ENCODE measurements at places on chromosomes 16 and 17. TPM values are rescaled to one million over a fixed set of nuclear protein-coding genes. Genes with fewer than 3 reads are reported as not detected.
A peak's percentile ranks its signal among the peaks of the same experiment; 100 is the strongest.

DNA sequence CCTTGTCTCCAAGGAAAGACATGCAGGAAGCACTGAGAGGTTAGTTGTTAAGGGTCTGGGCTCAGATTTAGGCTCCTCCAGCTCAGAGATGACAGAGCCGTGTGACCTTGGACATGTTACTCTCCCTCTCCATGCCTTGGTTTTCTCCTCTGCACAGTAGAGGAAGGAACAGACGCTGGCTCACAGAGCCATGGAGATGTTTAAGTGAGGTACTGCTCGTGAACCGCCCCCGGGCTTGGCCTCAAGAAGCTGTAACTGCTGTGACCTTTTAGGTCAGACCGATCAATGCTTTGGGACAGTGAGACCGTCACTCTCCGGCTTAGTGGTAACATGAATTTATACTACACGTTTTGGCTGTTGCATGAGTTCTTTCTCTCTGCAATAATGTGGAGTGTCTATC lies 197.4 kb downstream of the C16orf95 start:
- no peak for DNase-seq

The ZSCAN10 gene
- polyA plus RNA-seq, result not detected

DNA sequence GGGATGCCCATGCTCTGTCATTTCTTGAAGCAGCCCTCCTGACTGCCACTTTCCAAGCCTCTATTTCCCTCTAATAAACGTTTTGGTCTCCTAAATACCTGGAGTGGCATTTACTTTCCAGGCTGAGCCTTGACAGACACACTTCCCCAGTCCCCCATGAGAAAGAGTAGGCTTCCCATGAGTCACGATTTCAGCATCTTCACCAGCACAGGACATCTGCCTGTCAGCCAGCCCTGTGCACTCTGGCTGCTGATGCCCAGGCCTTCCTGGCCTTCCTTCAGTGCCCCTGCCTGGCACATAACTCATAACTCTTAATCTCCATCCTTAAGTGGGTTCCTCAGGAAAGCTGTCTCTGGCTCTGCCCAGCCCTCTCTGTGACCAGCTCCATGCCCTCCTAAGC lies 30.8 kb upstream of the GAS7 start:
- no peak for DNase-seq

- DNase-seq, result no peak
Observed at GRCh38 chr17:15413101-15413771, 54.2 kb downstream of the CDRT4 start.

DNA sequence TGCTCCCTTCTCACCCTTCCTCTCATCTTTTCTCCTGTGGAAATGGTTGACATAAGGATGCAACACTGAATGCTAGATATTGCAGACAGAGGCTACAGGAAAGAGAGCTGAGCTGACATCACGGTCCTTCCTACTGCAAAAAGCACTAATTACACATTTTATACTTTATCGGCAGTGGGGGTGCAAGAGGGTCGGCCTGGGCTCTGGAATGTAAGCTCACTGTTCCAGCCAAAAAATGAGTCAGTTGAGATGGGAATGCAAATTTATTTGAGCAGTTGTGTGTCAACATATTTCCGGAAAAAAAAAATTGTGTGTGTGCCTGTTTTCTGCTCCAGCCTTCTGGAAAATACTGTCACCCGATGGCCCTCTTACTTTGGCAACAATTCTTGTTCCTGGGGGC lies 14.1 kb upstream of the MRTFB start:
- no peak for DNase-seq

The KRT12 gene
- not detected for polyA plus RNA-seq

The ZNF747 gene
- 4.8 TPM for polyA plus RNA-seq

DNA sequence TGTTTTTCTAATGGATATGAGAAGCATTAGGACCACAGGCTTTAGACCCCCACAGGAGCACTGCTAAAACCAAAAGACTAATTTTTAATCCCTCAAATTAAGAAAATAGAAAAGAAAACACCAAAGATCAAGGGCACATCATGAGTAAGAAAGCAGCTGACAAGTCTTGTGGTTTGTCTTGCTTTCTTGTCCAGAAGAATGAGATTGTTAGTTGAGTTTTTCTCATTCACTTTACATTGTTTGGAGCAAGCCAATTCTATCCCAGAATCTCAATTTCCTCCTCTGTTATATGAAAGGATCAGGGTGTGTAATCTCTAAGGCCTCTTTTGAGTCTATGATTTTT lies 899.0 kb downstream of the KCNJ2 start:
- no peak for DNase-seq

DNA sequence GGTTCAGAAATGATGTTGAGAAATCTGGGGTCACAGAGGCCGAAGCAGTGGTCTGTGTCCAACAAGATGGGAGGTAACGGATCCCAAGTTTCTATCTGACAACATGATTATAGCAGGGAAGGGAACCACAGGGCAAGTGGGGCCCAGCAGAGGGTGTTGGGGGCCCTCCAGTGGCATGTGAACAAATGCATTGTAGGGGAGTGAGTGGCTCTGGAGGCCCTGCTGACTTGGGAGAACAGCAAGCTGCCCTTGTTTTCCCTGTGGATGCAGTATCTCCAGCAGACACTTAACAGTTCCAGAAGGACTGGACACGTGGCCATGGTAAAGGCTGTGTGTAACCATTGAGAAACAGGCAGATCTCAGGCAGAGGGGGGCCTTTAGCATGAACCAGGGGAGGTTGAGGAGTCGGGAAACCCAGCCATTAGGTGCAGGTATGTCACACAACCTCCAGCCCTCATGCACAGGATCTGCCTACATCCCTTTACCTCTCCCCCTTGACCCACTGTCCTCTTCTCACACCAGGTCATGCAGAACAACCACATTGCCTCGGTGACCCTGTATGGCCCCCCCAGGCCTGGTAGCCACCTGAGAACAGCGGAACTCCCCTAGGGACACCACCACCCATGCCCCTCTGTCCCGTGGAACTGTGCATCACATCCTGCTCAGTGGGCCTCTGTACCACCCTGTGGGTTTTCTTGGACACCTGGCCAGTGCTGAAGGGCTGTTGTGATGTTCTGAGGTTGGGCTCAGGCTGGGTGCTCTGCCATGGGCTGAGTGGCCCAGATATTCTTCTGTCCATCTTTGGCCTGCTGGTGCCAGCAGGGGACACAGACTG lies 4.1 kb downstream of the B3GNT9 start:
- no peak for DNase-seq

- DNase-seq, result peak; percentile 90
Observed at GRCh38 chr17:44348234-44348987, 3.3 kb downstream of the GRN start.

DNA sequence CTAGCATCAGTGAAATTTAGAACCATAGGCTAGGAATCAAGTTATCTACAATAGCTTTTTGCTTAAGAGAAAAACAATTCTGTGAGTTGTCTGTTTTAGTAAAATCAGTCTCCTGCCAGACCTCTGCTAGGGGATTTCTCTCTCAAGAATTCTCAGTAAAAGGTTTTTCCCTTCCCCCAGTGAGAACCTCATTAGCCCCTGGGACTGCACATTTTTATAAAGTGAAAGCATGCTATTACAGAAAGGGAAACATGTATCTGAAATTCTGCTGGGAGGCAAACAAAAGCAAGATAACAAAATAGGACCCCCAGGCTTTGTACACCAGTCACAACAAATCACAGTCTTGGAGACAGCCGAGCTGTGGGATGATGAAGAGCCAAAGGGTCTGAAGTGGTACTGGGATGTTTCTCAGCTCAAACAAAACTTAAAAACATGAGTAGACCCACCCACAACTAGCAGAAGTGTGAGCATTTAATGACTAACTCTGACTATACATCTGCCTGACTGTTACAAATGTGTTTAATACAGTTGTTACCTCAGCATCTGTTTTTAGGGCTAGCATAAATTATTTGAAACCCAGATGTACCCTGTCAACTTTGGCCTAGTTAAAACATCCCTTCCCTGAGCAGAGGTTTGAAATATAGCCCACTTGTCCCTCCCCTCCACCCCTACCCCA lies 20.0 kb upstream of the GLG1 start:
- no peak for DNase-seq

DNA sequence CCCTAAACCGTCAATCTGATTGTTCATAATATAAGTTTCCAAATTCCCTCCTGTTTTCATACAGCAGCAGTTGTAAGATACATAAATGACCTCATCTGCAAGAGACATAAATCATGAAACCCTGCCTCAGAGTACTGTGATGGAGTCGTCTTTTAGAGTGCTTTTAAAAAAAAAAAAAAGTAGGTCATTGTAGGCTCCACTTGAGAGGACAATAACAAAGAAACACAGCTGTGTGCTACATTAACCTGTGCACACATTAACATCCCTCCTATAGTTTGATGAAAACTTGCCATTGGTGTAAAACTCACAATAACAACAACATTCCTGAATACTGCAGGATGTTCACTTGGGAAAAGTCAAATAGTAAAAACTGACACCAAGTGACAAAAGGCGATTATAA lies 56.5 kb downstream of the XPO6 start:
- DNase-seq, result no peak

The ZFP3 gene
- polyA plus RNA-seq, result 0.40 TPM

GRCh38 chr17:35252651-35253050 lies 9.8 kb downstream of the SLFN5 start:
- no peak for DNase-seq

- no peak for DNase-seq
Observed at GRCh38 chr17:12815642-12816141, 26.4 kb downstream of the ARHGAP44 start.

The FADS6 gene
- polyA plus RNA-seq, result not detected

DNA sequence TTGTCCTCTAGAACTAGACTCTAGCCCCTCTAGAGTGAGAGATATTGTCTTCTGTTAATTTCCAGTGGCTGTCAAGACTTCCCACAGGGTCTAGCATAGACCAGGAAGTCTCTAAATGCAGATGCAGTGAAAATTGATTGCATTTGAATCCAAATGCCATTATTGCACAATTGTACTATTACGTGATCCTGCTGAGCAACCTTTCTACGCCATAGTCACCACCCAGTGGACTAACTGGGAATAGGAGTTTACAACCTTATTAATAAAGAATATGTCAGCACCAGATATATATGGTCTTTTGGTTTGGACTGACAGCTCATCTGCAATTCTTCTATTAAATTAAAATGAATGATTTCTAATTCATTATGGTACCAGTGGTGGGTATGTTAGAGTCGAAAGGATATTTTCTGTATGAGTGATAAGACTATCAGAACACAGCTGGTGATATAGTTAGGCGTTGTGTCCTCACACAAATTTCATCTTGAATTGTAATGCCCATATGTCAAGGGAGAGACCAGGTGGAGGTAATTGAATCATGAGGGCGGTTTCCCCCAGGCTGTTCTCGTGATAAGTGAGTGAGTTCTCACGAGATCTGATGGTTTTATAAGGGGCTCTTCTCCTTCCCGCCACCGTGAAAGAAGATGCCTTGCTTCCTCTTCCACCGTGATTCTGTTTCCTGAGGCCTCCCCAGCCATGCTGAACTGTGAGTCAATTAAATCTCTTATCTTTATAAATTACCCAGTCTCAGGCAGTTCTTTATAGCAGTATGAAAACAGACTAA lies 138.9 kb upstream of the CA10 start:
- peak; percentile 24 for DNase-seq

- no peak for DNase-seq
Observed at GRCh38 chr17:13671771-13672170, 70.0 kb upstream of the HS3ST3A1 start.
